ENCODE measurements at places on chromosomes 16 and 17.
A peak's percentile ranks its signal among the peaks of the same experiment; 100 is the strongest.

DNA sequence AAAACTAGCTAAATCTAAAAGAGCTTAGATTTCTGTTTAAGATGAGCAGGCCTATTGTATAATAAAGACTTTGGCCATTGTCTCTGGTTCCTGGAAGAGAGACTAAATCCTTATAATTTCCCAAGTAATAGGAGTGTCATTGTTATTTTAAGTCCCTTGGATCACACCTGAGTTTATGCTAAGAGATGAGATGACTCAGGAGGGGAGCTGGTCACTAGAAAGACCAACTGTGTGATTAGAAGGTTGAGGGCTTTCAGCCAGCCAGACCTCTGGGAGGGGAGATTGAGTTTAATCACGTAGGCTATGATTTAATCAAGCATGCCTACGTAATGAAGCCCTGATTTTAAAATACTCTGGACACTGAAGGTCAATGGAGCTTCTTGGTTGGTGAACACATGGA lies 156.9 kb upstream of the C17orf78 start:
- DNase-seq, result no peak

DNA sequence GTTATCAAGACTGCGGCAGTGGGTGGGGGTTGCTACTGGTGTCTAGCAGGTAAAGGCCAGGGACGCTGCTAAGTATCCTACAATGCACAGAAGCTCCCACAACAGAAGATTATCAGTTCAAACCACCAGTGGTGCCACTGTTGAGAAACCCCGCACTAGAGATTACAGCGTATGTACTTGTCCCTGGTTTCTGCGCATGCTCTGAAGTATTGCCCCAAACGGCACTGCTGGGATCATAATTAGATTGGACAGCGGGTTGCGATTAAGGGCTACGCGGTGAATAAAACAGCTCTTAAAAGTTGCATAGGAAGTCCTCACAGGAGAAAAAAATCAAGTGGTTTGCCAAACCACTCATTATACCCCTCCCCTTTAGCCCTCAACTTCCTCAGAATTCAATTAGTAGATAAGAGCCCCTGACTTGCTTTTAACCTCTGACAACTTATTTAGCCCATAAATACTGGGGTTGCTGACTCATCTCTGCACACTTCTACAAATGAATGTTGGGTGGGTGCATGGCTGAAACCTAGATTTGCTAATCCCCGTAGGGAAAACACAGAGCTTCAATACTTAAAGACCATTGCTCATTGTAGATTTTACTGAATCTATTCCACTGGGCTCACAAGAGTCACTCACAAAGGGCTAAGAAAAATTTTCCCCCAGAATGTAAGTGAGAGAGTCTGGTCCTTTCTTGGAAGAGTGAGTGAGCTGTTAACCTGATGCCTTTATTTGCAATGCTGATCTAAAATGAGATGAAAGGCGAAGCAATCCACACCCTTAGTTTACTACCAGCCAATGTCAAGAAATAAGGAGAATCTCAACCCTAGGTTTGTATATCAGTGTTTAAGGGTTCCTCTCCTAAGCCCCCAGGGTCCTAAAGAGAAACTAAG lies 91.8 kb downstream of the RGS9 start:
- DNase-seq, result peak; percentile 76

GRCh38 chr17:35740997-35741931 lies 9.8 kb downstream of the RASL10B start:
- DNase-seq, result peak; percentile 21

DNA sequence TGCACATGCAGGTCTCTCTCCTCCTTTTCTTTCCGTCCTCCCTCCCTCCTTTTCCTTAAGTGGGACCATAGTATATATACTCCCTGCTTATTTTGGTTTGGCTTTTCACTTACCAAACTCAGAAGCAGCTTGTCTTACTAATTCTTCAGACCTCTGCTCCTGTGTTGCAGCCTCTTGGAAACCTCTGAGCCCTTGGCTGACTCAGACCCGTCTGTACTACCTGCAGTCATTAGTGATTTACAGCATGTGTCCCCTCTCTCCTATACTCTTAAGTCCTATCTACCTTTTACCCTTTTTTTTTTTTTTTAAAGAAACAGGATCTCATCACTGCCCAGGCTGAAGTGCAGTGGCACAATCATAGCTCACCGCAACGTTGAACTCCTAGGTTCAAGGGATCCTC lies 207.0 kb downstream of the STX8 start:
- DNase-seq, result no peak

- DNase-seq, result no peak
Measured at GRCh38 chr16:66886321-66886720, 6.0 kb downstream of the PDP2 start.
